ENCODE measurements at places on chromosomes 4 and X. TPM values are rescaled to one million over a fixed set of nuclear protein-coding genes. Genes with fewer than 3 reads are reported as not detected.

LEF1 gene
- total RNA-seq: 2.1 TPM

NEUROG2 gene
- not detected for total RNA-seq

CCDC160 gene
- 2.7 TPM for total RNA-seq

GRCh38 chr4:21742326-21742725 lies 206.2 kb downstream of the KCNIP4 start:
- H3K27ac ChIP-seq: no peak overlapping the region
- no peaks in the 10 kb centered on the region for H3K36me3 ChIP-seq
- DNase-seq: no peak
- H3K4me3 ChIP-seq: no peak overlapping the region
- H3K27me3 ChIP-seq: peaks cover 4% of the 10 kb centered on the region
- H3K4me1 ChIP-seq: no peaks in the 10 kb centered on the region

DNA sequence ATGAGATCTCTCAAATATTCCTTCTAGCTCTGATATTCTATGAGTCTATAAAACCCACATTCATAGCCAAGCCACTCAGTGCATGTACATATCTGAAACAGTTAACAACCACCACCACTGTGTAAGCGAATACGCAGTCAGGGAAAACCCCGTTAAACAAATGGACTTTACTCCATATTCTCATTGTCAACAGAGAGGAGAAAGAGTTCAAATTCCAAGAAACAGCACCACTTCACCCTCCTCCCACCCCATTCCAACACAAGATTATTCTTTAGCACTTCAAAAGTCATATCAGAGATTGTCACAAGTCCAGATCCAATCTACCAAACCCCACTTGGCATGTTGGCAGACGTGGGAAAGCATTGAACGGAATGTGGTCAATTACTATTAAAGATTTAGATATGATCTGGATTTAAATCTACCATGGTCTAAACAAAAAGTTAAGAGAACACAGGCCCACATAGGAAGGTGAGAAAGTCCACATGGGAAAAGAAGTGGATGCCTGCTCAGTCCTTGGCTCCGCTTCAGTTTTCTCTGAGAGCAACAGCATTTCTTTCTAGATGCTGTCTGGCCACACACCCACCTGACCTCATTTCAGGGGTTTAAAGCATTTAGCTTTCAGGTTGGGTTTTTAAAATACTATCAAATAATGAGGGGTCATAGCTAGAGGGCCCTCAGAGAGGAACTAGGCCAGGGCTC lies 39.8 kb upstream of the KLHL13 start:
- no peak overlapping the region for H3K4me3 ChIP-seq
- peaks cover 6% of the 10 kb centered on the region for H3K4me1 ChIP-seq
- DNase-seq: no peak
- peak overlapping the region; percentile 64 for H3K27ac ChIP-seq
- no peaks in the 10 kb centered on the region for H3K27me3 ChIP-seq

GRCh38 chr4:143291314-143291713 lies 45.4 kb upstream of the GAB1 start:
- no peaks in the 10 kb centered on the region for H3K36me3 ChIP-seq
- no peaks in the 10 kb centered on the region for H3K27me3 ChIP-seq
- DNase-seq: no peak
- no peaks in the 10 kb centered on the region for H3K4me1 ChIP-seq
- no peak overlapping the region for H3K4me3 ChIP-seq

- no peaks in the 10 kb centered on the region for H3K27me3 ChIP-seq
- no peaks in the 10 kb centered on the region for H3K4me1 ChIP-seq
- no peak overlapping the region for H3K27ac ChIP-seq
- H3K4me3 ChIP-seq: no peak overlapping the region
- no peaks in the 10 kb centered on the region for H3K36me3 ChIP-seq
- DNase-seq: no peak
These were observed 317.5 kb upstream of the GRIA3 start for GRCh38 chrX:122866532-122866931.
